ENCODE measurements at places on chromosomes 1 and 21.

DNA sequence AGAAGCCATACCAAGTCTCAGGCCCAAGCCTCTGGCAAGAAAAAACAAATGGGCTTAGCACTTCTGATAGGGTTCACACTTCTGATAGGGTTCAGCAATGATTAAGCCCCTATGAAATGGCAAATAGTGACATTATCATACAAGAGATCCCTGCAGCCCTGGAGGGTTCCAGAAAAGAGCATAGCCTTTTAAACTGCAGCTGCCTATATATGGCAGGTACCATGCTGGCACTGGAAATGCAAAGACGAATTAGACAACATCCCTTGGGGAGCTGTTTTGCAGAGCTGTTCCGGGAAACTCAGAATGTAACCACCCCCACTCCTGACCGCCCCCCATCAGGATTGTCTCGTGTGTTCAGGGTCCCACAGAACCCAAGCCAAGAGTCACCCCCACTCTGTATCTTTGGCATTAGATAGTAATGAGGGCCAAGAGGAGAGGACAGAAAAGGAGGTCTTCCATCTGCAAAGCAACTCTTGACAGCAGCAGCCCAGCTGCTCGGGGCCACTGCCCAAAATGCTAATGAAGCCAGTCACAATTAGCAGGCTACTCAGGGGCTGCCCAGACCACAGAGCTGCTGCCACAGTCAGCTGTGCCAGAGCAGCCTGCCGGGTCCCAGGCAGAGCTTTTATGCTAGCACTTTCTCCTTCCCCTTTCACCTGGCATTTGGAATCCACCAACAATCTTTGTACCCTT lies 50.9 kb downstream of the ITPKB start:
- no peak for DNase-seq

DNA sequence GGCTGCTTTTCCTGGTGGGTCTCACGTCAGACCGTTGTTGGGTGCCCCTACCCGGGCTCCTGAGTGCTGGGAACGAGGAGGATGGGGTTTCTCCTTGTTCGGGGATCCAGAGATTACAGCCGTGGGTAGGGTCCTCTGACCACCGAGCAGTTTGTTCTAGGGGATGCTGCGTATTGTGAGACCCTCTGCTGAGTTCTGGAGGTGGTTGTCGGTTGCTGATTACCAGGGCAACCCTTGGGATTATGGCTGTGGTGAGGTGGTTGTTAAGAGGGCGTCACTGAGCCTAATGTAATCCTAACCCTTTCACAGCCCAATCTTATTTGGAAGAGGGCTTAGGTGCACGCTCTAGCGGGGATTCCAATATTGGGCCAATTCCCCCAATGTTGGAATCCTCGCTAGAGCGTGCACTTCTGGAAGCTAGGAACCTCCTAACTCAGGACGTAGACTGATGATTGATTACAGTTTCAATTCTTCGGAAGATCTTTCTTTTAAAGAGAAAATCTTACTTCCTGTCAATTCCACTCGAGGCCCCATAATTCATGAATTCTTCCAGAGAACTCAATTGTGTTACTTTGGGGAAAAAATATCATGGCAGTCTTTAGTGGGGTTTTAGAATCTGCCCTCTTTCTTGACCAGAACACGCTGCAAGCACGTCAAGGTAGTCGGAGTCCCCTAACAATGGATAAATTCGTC lies 483 bp downstream of the TCEANC2 start:
- no peak for DNase-seq

- no peak for DNase-seq
These were observed 2.8 kb upstream of the USP1 start for GRCh38 chr1:62433861-62434617.

GRCh38 chr1:101444873-101445618 lies 208.2 kb downstream of the S1PR1 start:
- DNase-seq, result no peak

DNA sequence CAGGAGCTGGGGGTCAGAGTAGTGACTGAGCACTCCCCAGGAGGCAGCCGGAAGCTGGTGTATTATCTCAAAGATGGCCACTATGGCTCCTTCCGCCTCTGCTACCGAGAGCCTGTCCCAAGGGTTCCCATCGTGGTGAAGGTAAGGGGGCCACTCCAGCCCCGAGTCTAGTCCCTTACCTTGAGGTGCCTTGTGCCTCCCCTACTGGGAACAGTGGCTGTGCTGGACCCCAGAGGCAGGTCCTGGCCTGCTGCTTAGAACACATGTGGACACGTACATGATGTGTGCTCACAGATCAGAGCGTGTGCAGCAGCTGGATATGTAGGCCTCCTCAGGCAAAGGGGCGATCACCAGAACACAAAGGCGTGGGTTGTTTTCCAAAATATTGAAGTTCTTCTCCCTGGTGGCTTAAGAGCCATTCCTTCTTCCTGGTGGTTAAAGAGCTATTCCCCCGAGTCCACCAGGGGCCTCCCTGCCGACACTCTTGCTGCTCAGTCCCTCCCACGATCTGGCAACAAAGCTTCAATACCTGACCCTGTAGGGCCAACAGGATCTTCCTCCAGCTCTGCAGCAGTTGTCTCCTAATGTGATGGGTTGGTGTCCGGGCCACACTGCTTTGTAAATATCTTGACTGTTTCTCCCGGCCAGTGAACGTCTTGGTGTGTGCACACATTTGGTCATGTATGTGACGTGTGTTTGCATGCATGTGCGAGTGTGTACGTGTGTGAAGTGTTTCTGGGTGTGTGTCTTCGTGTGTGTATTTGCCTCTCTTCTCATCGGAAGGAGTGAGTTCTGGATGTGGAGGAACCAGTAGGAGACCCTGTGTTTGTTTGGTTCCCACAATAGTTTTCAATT lies 68.4 kb upstream of the TINAGL1 start:
- DNase-seq, result no peak

GRCh38 chr1:56406821-56407220 lies 172.5 kb downstream of the PLPP3 start:
- no peak for DNase-seq

GRCh38 chr21:30984889-30985288 lies 53.4 kb downstream of the KRTAP19-8 start:
- DNase-seq, result no peak

GRCh38 chr1:59743324-59744091 lies 71.2 kb upstream of the HOOK1 start:
- no peak for DNase-seq

GRCh38 chr1:61851849-61852669 lies 109.8 kb downstream of the PATJ start:
- DNase-seq, result no peak

GRCh38 chr1:51341876-51342496 lies 11.6 kb upstream of the TTC39A start:
- no peak for DNase-seq

DNA sequence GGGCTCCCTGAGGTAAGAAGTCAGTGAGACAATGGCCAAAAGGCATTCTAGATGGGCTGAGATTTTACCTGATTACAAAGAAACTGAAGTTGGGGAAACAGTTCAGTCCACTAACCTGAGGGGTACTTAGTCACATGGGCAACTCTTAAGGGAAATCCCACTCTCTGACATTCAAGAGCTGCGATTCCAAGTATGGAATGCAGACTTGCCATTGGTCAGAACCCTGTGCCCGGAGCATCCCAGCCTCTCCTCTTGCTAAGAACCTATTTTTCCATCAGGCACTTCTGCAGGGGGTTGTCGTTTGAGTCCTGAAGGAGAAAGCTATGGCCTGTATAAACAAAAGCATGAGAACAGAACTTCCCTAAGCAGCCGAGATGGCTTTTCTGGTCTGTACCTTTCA lies 434.9 kb upstream of the DAB1 start:
- no peak for DNase-seq

DNA sequence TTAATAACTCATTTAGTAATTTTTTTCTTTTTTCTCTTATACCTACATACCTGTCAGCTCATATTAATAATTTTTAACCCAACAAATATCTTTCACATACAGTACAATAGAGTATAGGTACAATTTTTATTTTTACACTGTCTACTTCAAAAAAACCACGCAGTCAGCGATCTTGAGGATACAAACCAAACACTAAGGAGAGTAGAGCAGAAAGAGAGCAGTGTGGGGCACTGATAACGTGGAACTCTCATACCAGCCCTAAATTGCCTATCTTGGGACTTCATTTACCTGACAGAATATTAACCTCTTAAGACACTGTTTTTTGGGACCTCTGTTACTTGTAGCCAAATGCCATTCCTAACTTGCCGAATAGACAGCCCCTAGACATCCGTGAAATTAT lies 5.5 kb downstream of the TRMT1L start:
- DNase-seq, result no peak

DNA sequence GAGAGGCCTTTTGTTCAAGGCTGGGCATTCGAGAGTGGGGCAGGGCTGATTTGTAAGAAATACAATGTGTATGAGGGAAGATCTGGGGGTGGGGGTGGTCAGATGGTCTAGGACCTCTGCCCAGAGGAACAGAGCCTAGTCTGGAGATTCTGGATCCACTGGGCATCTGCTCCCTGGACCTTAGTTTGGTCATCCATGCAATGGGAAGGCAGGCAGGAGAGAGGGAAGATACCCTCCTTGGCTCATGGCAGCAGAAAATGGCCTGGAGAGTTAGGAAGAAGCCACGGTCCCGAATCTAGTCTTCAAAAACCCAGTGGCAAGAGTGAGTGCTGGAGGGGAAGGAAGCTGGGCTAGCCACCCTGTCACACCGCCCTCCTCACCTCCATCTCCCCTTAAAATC lies 38.8 kb downstream of the CITED4 start:
- DNase-seq, result no peak

DNA sequence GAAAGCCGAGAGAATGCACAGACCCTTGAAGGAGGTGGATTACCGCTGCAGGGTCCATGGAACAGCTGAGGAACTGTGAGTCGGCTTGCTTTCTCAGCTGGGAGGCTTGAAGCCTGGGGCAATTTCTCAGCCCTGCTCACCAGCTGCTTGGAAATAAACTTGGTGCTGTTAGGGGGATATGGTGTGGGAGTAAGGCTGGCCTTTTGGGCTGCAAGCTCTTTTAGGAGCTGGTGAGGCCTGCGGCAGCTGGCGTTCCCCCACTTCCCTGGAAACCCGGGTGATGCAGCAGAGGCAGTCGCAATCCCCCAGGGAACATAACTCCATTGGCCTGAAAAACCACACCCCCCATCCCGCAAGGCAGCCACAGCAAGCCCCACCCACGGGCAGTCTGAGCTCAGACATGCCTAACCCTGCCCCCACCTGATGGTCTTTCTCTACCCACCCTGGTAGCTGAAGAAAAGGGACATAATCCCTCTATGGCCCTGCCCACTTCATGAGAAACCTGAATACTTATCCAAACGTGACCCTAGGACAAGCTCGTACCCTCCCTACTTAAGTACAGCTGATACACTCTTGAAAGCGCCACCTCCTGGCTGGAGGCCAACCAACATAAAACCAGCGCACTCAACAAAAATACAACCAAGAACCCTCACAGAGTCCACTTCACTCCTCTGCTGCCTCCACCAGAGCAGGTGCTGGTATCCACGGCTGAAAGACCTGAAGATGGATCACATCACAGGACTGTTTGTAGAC lies 1995.8 kb downstream of the NCAM2 start:
- DNase-seq, result no peak

GRCh38 chr1:198040880-198041279 lies 115.9 kb upstream of the NEK7 start:
- no peak for DNase-seq

DNA sequence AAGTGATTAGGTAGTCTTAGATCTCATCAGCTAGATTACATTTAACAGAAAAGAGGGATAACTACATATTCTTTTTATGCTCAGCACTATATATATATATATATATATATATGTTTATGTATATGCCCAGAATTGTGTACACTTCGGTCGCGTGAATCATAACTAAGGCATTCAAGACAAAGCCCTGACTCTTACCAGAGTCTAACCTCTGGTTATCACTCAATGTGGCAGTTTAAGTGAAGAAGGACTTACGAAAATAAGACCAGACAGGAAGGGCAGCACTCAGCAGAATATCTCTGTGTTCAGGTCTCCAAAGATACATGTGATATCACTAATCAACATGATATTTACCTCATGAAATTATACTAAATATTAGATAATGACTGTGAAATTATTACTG lies 1326.7 kb downstream of the MRPL39 start:
- no peak for DNase-seq

GRCh38 chr21:24110846-24111245 lies 1496.4 kb downstream of the MRPL39 start:
- DNase-seq, result no peak

DNA sequence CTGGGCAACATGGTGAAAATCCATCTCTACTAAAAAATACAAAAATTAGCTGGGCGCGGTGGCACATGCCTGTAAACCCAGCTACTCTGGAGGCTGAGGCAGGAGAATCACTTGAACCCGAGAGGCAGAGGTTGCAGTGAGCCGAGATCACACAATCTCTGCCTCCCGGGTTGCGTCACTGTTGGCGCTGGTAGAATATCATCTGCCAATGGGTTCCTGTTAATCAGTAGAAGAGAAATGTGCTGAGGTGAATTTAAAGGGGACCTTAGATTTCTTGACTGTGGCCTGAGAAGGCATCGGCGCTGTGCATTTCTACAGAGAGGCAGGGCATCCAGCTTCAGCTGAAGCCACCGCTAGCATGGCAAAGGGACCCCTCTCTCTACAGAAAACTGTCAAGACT lies 68.0 kb downstream of the TGFB2 start:
- DNase-seq, result no peak

DNA sequence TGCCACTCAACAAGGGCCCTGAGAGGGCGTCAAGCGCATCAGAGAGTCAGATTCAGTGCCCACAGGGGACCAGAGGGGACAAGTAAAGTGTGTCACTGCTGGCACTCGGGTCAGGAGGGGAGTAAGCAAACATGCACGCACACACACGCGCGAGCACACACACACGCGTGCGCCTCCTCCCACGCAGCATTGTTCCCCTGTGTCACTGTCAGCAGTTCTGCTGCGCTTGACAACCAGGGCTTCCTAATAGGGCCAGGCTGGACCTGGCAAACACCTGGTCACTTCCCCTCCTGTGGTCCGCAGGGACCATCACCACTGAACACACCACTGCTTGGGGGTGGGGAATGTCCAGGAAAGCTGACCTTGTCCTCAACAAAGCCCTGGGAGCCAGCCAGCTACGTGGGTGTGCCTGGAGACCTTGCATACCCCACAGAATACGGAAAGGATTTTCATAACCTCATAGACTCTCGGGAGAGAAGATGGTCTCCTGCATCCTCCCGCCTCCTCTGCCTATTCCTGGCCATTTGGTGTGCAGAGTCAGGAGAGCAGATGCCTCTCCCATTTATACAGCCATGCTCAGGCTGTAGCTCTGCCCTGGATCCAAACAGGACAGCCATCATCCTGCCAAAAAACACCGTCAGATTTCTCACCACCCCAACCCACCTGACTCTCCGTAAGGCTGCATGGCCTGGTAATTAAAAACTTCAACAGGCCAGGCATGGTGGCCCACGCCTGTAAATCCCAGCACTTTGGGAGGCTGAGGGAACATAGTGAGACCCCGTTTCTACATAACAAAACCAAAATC lies 73.2 kb downstream of the SSBP3 start:
- no peak for DNase-seq

- peak; percentile 52 for DNase-seq
These were observed at the start of gene CERS2 for GRCh38 chr1:150974580-150975478. TSS of gene CERS2 (minus strand) at chr1:150974835. CDS start at chr1:150969090, 5,745 bp downstream.

All from stimulated activated CD4-positive, alpha-beta T cell treated with anti-CD3 and anti-CD28 coated beads, Interleukin-15, amount 100 ng/mL, for 48 hours (primary cell).